Activated T-helper 1 cell treated with Interleukin-2 at 50 U/mL for 16 hours (primary cell): ENCODE measurements at places on chromosomes 11 and 22.

DNA sequence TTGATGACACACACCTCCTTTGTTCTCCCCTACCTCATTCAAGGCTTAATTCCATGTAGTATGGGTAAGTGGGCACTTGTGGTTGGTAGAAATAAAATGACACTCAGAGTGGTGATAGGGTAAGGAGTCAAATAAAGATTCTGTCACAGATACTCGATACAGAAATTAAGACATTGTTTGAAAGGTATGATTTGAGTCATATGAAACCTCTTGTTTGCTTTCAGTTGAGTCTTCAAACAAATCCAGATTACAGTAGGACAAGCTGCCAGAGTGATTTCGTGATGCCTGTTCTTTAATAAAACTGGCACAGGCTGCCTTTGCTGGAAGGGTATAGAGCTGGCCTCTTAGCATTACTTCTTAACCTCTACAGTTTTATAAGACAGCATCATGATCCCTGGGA is 182.4 kb downstream of the SPON1 start:
- no peak for DNase-seq

DNA sequence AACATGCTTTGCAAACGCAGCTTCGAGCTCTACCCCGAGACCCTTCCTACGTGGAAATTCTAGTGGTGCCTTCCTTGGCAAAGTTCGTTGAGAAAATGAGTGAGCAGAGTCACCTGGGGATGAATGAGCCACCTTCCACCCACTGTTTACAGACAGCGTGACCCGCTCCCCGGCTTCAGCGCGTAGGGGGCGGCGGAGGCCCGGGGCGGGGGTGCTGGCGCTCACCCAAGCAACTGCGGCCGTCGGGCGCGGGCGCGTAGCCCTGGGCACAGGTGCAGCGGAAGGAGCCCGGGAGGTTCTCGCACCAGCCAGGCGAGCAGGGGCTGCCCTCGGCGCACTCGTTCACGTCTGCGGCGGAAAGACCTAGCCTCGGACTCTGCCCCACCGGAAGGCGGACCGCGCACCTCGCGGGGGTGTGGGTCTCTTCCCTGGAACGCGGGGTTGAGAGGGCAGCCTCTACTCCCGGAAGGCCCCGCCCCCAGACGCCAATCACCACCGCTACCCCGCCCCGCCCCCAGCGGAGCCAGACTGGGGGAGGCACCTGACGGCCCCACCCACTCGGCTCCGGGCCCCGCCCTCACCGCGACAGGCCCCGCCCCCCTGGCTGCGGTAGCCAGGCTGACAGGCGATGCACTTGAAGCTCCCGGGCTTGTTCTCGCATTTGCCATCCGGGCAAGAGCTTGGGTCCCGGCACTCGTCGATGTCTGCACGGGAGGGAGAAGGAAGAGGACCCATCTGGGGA is 11.8 kb downstream of the LTBP3 start:
- peak; percentile 98 for DNase-seq

DNA sequence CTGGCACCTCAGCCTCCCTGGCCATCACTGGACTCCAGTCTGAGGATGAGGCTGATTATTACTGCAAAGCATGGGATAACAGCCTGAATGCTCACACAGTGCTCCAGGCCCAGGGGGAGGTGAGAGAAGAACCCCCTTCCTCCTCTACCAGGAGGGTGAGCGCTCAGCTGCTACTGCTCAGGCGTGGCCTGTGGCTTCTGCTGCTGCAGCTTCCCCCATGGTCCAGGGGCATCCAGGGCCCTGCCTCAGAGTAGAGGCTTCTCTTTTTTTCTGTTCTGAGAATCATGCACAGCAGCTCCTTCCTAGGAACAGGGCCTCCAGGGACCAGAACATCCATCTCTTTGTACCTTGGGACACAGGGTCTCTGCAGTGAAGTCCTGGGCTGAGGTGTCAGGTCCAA is 83.1 kb downstream of the VPREB1 start:
- DNase-seq, result no peak

DNA sequence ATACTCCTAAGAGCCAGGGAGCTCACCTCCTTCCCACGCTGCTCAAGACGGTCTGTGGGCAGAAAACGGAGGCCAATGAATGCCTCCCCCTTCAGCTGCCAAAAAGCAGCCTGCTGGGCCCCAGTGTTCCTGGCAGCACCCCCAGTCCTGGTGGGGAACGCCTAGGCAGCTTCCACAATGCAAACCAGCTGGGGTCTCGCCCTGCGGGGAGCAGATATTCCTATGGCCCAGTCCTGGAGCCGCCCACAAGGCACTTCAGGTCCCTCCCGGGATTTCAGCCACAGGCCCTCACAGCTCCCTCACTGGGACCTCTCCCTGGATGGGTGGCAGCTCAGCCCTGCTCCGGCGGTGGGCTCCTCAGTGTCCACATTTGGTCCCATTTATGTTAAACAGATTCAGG is 29.2 kb downstream of the A4GALT start:
- no peak for DNase-seq

- DNase-seq, result no peak
Measured at GRCh38 chr11:134988495-134988894, 576.5 kb upstream of the B3GAT1 start.

GRCh38 chr22:22746963-22747933 is 102.8 kb downstream of the GGTLC2 start:
- DNase-seq, result no peak

- DNase-seq, result peak; percentile 81
Measured at GRCh38 chr22:41092023-41092817, at the start of gene EP300. EP300 (plus strand) TSS chr22:41092592; CDS start chr22:41093005, 413 bp downstream.
